AG04449 (cell line): ENCODE measurements at places on chromosomes 2 and 18.

GRCh38 chr2:15259356-15259756 is 301.8 kb downstream of the NBAS start:
- no peak for DNase-seq

DNA sequence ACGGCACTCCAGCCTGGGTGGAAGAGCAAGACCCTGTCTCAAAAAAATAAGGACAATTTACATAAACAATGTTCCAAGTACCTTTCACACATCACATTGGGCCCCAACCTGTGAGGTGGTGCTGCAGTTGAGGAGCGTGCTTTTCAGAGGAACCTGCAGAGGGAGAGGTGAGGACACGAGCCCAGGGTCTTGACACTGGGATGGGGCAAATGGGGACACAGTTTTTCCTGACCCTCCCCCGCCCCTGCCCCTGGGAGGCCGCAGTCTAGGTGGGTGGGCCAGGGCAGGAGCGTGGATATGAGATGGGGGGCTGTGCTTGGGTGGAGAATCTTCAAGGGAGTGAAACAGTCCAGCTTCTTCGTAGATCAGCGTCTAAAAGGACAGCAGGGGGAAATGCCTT is 112.9 kb downstream of the SEPTIN10 start:
- no peak for DNase-seq

DNA sequence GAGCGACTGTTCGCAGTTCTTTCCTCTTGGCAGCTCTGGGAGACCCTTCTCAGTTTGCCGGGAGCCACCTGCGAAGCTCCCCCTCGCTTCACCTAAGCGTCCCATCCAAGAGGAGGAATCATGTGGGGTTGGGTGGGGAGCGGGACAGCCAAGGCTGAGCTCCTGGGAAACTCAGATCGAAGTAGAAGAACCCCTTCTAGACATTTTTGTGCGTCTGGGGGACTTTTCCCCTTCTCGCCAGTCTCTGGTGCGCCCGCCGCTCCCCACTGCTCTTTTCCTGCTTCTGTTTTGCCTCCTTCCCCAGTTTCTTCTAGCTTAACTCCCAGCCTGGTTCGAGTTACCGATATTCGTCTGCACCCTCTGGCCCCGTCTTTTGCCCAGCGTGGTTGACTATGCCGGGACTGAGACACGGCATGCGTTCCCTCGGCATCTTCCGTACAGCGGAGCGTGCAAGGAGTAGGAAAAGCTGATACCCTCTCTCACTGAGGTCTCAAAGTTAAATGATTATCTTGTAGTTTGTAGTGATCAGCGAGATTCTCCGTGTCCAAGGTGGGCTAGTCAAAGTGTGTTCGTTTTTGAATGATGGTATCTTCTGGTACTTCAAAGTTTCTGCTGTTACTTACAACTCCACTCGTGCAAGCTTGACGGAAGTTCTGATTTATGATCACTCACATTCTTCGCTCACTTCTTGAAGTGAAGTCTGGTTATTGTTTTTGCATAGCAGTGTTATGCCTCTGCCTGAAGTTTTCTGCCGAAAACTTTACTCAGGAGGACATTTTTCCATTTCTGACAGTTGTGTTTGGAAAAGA is 664 bp downstream of the CAMKMT start:
- DNase-seq, result no peak

DNA sequence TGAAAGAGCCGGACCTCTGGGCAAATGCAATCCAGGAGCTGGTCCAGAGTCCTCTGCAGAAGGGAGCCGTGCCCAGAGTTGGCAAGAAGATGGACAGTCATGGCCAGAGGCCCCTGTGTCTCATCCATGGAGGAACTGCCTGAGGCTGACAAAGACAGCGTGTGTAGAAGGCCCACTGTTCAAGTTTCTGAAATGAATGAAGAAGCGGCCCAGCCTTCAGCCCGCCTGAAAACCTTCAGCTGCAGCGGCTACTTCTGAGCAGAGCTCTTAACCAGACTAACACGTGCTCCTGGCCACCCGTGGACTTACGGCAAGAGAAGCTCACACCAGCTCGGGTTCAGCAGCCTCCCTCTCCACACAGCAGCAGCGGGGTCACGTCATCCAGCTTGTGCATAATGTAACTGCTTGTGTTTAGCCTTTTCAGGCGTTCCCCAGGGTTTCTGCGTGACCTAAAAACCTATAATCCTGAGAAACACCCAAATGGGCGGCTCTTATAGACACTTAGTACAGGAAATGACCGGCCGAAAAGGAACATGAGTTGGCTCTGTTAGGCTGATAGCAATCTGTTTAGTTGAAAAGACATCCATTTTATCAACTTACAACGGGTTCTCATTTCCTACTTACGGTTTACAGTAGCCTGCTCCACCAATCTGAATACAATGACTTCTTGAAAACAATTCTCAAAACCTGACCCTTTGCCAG is at the start of gene FAM124B:
Gene FAM124B (minus strand): TSS at position 467 of the 702 bp plus-strand sequence. CDS start 339 bp downstream, at position 128.
- no peak for DNase-seq

GRCh38 chr2:61432990-61433389 is 37.9 kb downstream of the USP34 start:
- no peak for DNase-seq

- DNase-seq, result no peak
These were observed 320.3 kb downstream of the GPD2 start for GRCh38 chr2:156756516-156756915.

GRCh38 chr2:111186933-111187332 is 66.2 kb downstream of the BCL2L11 start:
- no peak for DNase-seq

GRCh38 chr2:23824777-23825212 is 102.1 kb downstream of the ATAD2B start:
- DNase-seq, result no peak

GRCh38 chr2:94979406-94980375 is 45.8 kb upstream of the MAL start:
- no peak for DNase-seq

DNA sequence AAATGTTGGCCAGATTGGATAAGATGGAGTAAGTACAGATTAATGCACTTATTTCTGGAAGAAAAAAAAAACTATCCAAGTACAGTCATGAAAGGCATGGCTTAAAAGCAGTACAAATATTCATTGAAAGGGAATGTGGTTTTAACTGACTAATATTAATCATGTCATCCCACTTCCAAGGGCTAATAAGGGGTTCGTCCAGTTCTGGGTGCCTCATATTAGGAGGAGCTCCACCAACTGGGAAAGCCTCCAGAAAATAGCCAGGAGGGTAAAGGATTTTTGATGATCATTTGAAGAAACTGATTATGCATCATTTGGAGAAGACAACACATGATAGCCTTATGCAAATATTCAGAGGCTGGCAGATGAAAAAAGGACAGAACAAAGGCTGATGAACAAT is 115.2 kb upstream of the ARL5A start:
- DNase-seq, result no peak

GRCh38 chr18:72871091-72871490 is 3.3 kb upstream of the NETO1 start:
- DNase-seq, result peak; percentile 5

GRCh38 chr18:71994273-71994672 is 549.9 kb downstream of the CBLN2 start:
- no peak for DNase-seq

GRCh38 chr2:240320204-240320993 is 115.1 kb upstream of the GPC1 start:
- DNase-seq, result peak; percentile 33

DNA sequence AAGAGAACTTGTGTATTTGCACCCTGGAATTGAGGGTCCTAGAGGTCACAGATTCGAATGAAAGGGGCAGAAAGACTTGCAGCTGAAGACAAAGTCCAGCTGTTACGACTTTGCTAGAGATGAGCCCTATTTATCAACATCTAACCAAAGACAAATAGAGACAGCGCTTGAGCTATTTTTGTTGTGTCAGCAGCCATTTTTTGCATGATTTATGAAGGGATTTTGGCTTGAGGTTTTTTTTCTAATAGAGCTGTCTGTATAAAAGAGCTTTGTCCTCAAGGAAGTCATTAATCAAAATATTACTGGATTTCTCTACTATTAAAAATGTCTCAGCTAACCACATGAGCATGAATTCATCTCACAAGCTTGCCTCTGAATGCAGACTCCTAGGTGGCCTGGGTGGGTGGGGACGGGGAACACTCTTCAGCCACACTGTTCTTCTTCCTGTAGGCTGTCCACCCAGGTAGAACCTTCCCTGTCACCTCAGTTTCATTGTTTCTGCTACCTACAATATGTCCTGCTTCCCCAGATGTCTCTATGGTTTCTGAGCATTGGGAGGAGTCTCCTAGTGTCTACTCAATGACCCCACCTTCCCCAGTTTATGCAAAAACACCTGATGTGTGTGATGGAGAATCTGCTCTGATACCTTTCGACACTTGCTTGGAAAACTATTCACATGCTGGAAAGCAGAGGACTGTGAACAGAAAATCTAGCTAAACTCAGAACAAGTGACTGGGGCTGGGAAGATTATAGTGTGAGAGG is 7.2 kb upstream of the CD226 start:
- no peak for DNase-seq

DNA sequence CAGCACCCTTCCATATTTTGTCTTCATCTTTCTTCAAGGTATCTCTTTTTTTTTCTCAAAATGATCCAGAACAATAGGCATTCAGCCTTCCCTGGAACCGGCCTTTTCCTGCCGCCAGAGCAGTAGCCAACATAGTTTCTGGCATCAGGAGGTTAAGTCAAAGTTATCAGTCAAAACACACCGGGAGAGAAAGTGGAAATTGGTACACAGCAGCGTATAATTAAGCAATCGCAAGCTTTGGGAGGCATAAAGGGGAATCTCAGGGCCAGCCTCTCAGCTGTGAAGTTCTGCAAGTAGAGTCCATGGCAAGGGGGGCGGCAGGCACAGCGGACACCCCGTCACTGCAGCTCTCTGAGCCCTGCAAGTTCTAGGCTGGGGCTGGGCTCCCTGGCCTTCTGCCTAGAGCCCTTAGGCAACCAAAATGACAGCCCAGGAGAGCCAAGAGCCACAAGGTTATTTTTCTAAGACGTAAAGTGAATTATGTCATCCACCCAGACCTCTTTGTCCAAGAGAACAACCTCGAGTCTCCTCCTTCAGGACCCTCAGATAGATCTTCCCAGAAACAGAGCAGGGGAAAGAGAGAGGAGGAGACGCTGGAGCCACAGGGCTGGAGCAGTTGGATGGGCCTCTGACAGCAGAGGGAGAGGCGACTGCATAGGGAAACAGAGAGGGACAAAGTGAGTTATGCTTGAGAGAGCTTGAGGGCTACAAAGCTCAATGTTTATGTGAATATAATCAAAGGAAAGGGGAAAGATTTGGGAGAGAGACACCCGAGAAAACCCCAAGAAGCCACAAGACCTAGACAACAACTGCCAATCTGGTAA is 114.7 kb downstream of the BCL2L11 start:
- no peak for DNase-seq

GRCh38 chr2:95017836-95018235 is 7.7 kb upstream of the MAL start:
- no peak for DNase-seq

- DNase-seq, result no peak
These were observed 15.2 kb downstream of the OTOF start for GRCh38 chr2:26462511-26463243.

- no peak for DNase-seq
These were observed 35.2 kb downstream of the PCBP1 start for GRCh38 chr2:70122470-70122869.

GRCh38 chr18:8937160-8938094 is 165.1 kb upstream of the NDUFV2 start:
- no peak for DNase-seq

DNA sequence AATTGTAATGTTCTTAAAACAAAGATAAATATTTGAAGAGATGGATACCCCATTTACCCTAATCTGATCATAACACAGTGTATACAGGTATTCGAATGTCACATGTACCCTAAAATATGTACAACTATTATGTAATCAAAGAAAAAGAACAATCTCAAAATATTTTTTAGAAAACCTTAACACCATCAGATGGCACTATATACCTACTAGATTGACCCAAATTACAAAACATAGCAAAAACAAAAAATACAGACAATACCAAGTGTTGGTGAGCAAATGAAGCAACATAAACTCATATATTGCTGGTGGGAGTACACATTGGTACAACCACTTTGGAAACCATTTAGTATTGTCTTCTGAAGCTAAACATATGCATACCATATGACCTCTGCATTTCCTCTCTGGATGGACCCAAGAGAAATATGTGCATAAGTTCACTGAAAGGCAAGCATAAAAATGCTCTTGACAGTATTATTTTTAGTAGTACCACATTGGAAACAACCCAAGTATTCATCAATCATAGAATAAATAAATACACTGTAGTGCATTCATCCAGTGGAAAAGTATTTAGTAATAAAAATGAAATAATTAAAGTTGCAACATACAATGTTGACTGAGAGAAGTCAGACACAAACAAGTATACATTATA is 55.8 kb downstream of the GDF7 start:
- no peak for DNase-seq

GRCh38 chr2:104863468-104864279 is 9.8 kb downstream of the POU3F3 start:
- no peak for DNase-seq

DNA sequence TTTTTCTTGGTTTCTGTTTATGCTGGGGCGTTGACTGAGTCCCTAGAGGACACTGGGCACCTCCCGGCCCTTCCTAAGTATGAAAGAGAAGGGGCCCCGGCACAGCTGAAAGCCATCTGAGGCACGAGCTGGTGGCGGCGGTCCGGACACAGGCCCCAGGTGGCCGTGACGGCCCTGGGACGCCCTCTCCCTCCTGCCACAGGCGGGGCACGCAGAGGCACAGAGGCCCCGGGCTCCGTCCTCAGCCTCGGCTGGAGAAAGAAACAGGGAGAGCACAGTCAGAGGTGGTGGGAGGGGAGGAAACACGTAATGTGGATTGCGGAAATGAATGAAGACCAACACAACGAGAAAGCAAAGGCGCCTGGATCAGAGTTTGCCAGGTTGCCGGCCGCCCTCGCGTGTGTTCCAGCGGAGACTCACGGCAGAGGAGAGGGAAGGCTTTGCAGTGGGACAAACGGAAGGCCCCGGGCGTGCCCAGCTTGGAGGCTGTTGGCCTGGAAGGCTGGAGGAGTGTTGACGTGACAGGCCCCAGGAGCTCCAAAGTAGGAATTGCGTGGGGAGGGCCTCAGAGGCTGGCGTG is 119.1 kb downstream of the PTGR3 start:
- no peak for DNase-seq

- no peak for DNase-seq
These were observed 22.2 kb downstream of the SOWAHC start for GRCh38 chr2:109636317-109636716.

- no peak for DNase-seq
These were observed 95.2 kb downstream of the TFCP2L1 start for GRCh38 chr2:121189661-121190381.
